ENCODE measurements at places on chromosomes 11 and 22. TPM values are rescaled to one million over a fixed set of nuclear protein-coding genes. Genes with fewer than 3 reads are reported as not detected.

The CCDC73 gene
- not detected for total RNA-seq

DNA sequence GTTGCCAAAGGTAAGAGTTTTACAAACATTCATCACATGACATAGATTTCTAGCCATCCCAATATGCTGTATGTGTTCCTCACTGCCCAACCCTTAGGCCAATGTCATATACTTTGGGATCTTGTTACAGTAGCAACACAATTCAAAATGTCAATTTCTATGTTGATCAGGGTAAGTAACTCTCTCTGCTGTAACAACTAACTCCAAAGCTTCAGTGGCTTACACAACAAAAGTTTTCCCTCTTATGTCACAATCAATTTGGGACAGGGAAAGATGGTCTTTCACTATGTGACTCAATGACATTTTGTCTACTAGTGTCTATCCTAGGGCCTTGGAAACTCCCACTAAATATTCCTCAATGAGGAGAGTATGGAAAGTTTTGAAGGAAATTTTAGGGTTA lies 144.5 kb downstream of the SBF2 start:
- no peaks in the 10 kb centered on the region for H3K27me3 ChIP-seq
- DNase-seq: no peak
- no peak overlapping the region for H3K27ac ChIP-seq
- peaks cover 17% of the 10 kb centered on the region for H3K4me1 ChIP-seq

The PPP2R1B gene
- 16.0 TPM for total RNA-seq

The NTM gene
- 6.8 TPM for total RNA-seq

DNA sequence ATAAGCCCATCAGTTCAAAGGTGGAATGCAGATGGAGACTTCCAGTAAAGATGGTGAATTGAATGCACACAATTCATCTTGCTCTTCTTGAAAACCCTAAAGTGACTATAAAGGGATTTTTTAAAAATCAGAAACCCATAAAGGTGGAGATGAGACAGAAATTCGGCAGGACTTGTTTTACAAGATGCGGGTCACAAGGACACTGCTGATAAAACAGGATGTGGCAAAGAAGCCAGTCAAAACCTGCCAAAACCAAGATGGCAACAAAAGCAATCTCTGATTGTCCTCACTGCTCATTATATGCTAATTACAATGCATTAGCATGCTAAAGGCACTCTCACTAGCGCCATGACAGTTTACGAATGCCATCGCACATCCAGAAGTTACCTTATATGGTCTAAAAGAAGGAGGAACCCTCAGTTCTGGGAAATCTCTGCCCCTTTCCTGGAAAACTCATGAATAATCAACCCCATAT lies 137.1 kb downstream of the NECTIN1 start:
- no peak for DNase-seq
- H3K4me1 ChIP-seq: no peaks in the 10 kb centered on the region
- no peak overlapping the region for H3K27ac ChIP-seq
- H3K4me3 ChIP-seq: no peak overlapping the region
- H3K27me3 ChIP-seq: no peaks in the 10 kb centered on the region

The CDC42BPG gene
- total RNA-seq: 0.16 TPM

GRCh38 chr22:30872285-30873041 lies 96.1 kb downstream of the MORC2 start:
- H3K27ac ChIP-seq: no peak overlapping the region
- H3K36me3 ChIP-seq: no peaks in the 10 kb centered on the region
- H3K27me3 ChIP-seq: no peaks in the 10 kb centered on the region
- H3K4me3 ChIP-seq: no peak overlapping the region
- peak; percentile 42 for DNase-seq
- no peaks in the 10 kb centered on the region for H3K4me1 ChIP-seq

All from sigmoid colon (tissue), 7 donors.